ENCODE measurements at places on chromosomes 12 and 14.

GRCh38 chr14:74964787-74965485, 9.5 kb upstream of the PGF start:
- no peak for DNase-seq

GRCh38 chr14:59295951-59296350, 107.5 kb downstream of the DAAM1 start:
- DNase-seq = no peak

- DNase-seq = no peak
Observed at GRCh38 chr14:104240434-104241157, 102.2 kb downstream of the KIF26A start.

DNA sequence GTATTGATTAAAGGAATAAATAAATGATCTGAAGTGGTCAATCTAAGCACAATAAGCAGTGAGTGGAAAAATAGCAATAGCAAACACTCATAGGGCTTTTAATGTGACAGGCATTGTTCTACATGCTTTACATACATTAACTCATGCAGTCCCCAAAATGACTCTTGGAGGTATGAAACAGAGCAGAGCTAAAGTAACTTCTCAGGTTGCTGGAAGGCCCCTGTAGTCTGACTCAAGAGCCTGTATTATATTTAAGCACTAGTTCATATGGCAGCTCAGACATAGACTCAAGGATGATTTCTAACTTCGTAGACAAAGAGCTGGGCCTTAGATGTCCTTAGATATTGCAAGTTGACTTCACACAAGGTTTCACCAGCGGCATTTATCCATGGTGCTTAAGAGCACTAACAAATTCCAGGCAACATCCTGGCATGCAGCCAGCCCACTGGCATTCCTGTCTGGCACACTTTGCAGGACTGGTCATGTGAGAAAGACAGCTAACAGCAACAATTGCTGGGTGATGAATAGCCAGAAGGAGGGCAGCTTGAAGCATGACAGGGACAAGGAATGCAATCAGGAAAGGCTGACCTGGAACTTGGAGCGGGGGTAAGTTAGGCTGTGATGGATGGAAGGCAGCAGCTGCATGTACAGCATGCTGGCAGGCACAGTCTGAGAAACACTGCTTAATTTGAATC, 22.9 kb upstream of the KTN1 start:
- peak; percentile 84 for DNase-seq

GRCh38 chr12:130448044-130448821, 110.5 kb downstream of the PIWIL1 start:
- no peak for DNase-seq

DNA sequence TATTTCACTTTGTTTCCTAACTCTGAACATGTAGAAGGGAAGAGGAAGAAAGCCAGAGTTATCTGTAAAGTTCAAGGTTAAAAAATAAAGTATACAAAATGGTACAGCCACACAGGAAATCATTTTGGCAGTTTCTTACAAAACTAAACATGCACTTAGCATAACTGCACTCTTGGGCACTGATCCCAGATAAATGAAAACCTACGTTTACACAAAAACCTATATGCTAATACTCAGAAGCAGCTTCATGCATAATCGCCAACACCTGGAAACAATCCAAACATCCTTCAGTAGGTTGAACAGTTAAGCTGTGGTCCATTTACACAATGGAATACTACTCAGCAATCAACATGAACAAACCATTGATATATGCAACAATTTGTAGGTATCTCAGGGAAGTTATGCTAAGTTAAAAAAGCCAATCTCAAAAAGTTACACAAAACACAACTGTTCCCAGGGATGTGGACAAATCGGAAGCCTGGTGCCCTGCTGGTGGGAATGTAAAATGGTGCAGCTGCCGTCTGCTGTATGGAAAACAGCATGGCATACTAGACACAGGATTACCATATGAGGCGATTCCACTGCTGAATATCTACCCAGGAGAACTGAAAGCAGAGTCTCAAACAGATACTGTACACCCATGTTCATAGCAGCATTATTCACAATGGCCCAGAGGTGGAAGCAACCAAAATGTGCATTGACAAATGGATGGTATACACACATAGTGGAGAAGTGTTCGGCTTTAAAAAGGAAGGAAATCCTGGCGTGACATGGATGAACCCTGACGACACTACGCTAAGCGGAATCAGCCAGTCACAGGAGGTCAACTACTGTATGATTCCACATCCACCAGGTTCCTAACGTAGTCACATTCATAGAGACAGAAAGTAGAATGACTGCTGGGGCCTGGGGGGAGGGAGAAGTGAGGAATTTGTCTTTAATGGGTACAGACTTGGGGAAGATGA, 37.7 kb downstream of the NRDE2 start:
- no peak for DNase-seq

- DNase-seq = no peak
Observed at GRCh38 chr12:46938071-46938678, 112.4 kb upstream of the SLC38A4 start.

DNA sequence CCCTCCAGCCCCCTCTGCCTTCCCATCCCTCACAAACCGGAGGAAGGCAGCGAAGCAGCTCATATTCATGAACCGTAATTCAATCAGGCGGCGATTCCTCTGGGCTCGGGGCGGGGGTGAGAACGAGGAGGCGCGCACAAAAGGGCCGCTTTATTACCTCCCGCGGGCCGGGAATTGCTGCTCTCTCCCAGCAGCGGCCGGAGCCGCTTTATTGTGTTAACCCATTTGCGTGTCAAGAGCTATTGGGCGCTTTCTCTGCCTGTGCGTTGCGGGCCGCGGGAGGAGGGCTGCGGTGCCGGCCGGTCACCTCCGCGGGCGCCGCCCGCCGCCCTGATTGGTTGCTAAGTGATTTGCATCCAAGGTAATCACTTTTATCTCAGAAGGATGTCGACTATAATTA, 4.8 kb downstream of the FAM222A start:
- no peak for DNase-seq

DNA sequence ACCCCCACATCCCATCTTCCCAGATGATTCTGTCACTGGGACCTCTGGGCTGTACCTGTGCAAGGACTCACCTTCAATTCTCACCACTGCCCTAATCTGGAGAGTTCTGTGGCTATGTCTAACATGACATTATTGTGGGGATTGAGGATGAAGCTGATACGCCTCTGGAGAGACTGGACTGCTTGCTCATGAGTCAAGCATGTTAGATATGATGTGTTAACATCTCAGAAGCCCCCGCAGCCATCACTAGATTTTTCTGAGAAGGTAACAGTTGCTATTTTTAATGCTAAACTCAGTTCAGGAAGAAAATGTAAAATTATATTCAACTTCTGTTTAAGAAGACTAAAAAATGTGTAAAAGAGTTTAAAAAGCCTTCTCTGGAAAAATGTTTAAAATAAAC, 25.7 kb downstream of the JKAMP start:
- no peak for DNase-seq

- peak; percentile 7 for DNase-seq
Observed at GRCh38 chr14:101604228-101604934, 43.1 kb downstream of the DIO3 start.

DNA sequence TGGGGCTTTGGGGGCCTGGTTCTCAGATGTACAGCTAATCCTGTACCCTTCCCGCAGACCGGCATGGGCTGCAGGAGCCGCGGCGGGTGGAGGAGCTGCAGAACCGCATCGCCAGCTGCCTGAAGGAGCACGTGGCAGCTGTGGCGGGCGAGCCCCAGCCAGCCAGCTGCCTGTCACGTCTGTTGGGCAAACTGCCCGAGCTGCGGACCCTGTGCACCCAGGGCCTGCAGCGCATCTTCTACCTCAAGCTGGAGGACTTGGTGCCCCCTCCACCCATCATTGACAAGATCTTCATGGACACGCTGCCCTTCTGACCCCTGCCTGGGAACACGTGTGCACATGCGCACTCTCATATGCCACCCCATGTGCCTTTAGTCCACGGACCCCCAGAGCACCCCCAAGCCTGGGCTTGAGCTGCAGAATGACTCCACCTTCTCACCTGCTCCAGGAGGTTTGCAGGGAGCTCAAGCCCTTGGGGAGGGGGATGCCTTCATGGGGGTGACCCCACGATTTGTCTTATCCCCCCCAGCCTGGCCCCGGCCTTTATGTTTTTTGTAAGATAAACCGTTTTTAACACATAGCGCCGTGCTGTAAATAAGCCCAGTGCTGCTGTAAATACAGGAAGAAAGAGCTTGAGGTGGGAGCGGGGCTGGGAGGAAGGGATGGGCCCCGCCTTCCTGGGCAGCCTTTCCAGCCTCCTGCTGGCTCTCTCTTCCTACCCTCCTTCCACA, 7.6 kb downstream of the NR4A1 start:
- DNase-seq = peak; percentile 64

GRCh38 chr12:122458105-122459035, 35.9 kb upstream of the CLIP1 start:
- no peak for DNase-seq

DNA sequence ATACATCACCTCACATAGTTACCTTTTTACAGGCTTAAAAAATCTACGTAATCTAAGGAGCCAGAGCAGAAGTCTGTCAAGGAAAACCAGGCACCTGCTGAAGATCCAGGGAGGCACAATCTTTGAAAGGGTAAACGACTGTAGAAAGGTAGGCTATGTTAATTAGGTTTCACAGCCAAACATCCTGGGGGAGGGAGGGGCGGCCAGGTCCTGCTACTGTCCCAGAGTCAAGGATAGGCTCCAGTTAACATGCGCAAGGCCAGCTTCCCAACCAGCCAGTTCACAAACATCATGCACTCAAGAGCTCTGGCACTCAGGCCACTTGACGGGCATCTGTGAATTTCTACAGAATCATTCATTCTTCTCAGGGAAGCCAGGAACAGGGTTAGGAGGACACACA, 22.9 kb downstream of the NIN start:
- DNase-seq = no peak

DNA sequence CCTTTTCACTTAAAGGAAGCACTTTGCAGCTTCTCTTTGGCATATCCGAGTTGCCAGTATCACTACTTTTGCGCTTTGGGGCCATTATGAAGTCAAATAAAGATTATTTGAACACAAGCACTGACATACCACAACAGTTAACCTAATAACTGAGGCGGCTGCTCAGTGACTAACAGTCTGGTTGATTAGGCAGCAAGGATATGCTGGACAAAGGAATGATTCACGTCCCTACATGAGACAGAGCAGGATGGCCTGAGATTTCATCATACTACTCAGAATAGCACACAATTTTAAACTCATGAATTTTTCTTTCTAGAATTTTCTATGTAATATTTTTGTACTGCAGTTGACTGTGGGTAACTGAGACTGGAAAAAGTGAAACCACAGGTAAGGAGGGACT, 56.9 kb upstream of the E2F7 start:
- DNase-seq = no peak

GRCh38 chr14:97523936-97524335, 726.8 kb downstream of the VRK1 start:
- no peak for DNase-seq

GRCh38 chr12:10186299-10186698, 7.5 kb downstream of the TMEM52B start:
- no peak for DNase-seq

- no peak for DNase-seq
Observed at GRCh38 chr14:59296508-59296907, 108.0 kb downstream of the DAAM1 start.

GRCh38 chr12:8680533-8680932, 17.3 kb upstream of the RIMKLB start:
- no peak for DNase-seq

- no peak for DNase-seq
Observed at GRCh38 chr14:77151245-77151644, 9.7 kb upstream of the ZDHHC22 start.

- DNase-seq = peak; percentile 90
Observed at GRCh38 chr12:10722905-10723746, at the start of gene YBX3. Gene YBX3, minus strand, starts transcription at chr12:10723323. Its CDS starts 212 bp downstream, at chr12:10723111.

DNA sequence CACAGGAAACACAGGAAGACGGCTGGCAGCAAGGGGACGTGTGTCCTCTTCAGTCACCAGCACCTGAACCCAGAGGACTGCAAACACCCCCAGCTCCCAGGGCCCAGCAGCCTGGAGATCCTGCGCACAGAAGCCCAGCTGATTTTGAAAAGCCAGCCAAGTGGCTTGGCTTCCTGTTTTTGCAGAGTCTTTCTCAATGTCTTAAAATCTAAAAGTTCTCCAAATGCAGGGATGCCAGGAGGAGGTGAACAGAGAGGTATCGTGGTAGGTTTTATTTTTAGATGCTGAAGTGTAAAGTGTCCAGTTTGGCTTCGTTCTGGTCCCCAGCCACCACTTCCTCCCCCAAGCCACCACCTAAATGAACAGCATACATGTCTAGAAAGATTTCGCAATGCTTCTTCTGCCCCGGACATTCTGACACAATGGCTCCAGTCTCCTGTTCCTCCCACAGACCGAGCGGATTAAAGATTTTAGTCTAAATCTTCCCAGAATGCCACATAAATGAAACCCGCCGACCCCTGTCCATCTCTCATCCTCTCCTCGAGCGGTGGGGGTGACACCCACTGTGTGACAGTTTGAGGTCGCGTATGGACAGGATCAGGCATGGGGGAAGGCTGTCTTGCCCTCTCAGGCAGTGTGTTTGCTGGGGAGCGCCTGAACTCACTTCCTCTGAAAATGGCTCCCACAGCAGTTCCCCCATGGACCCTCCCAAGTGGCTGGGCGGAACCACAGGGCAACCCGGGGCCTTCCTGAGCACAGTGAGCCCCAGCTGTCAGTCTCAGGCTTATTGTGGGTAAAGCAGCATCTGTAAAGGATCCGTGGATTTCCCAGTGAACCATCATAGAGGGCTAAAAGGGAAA, 41.6 kb downstream of the ITPK1 start:
- DNase-seq = peak; percentile 33

- peak; percentile 79 for DNase-seq
Observed at GRCh38 chr12:124862768-124863415, 772 bp downstream of the SCARB1 start.

GRCh38 chr14:96264853-96265252, 8.8 kb downstream of the BDKRB1 start:
- DNase-seq = no peak

DNA sequence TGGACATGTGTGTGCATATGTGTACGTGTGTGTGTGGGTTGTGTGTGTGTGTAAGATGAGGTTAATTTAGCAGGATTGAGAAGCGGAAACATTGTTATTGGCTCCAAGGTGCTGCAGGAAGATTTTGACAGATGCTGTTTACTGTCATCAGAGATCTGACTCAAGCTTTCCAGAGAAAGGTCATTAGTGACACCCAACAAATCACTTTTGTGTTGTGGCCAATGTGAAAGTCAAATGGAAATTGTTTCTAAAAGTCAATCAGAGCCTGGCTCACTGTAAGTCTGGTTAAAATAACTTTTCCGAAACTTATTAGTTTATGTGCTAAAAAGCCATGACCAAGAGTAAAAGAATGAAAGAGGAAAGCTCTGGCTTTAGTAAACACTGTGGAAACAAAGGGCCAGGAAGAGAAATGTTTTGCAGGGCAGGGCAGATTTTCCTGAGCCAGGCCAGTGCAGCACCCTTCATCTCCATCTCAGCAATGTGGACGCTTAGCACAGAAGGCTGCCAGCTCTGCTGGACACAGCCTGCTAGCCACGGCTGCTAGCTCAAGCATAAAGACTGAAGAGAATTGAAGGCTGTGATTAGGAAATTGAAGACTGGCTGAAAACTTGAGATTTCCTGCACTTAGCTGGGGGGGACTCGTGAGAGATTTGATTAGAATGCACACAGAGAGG, 235.8 kb downstream of the NEDD1 start:
- DNase-seq = no peak

Data from pancreas (tissue), 10 donors.